Left lung (tissue), 14 donors: ENCODE measurements at places on chromosomes 11 and 22. TPM values are rescaled to one million over a fixed set of nuclear protein-coding genes. Genes with fewer than 3 reads are reported as not detected.

The SEC14L2 gene
- total RNA-seq = 8.3 TPM

GRCh38 chr22:48605856-48606481 is 1221.7 kb downstream of the BRD1 start:
- no peaks in the 10 kb centered on the region for H3K36me3 ChIP-seq

- no peak overlapping the region for H3K27ac ChIP-seq
- H3K36me3 ChIP-seq = peaks cover 42% of the 10 kb centered on the region
- no peak overlapping the region for H3K4me3 ChIP-seq
- no peak for DNase-seq
These were observed 9.4 kb downstream of the UEVLD start for GRCh38 chr11:18578975-18579598.

- no peak overlapping the region for H3K4me3 ChIP-seq
- no peak overlapping the region for H3K27ac ChIP-seq
- no peaks in the 10 kb centered on the region for H3K4me1 ChIP-seq
- DNase-seq = no peak
- H3K27me3 ChIP-seq = no peaks in the 10 kb centered on the region
These were observed 36.7 kb downstream of the DRG1 start for GRCh38 chr22:31436132-31436531.

GRCh38 chr22:50306753-50307749 is at the start of gene PLXNB2:
TSS of gene PLXNB2 (minus strand) at chr22:50307646. CDS start at chr22:50290584, 17,062 bp downstream.
- peaks cover 54% of the 10 kb centered on the region for H3K4me1 ChIP-seq
- H3K36me3 ChIP-seq = no peaks in the 10 kb centered on the region
- peak within 1 kb of the TSS; percentile 85 for H3K4me3 ChIP-seq
- DNase-seq = peak; percentile 81

- H3K27ac ChIP-seq = no peak overlapping the region
- DNase-seq = no peak
- H3K27me3 ChIP-seq = peaks cover 95% of the 10 kb centered on the region
- peaks cover 17% of the 10 kb centered on the region for H3K4me1 ChIP-seq
These were observed 104.1 kb upstream of the E2F8 start for GRCh38 chr11:19344661-19345518.

GRCh38 chr11:63818609-63819008 is 5.4 kb downstream of the SPINDOC start:
- no peaks in the 10 kb centered on the region for H3K27me3 ChIP-seq
- H3K27ac ChIP-seq = no peak overlapping the region
- H3K36me3 ChIP-seq = no peaks in the 10 kb centered on the region
- H3K4me1 ChIP-seq = peaks cover 23% of the 10 kb centered on the region
